Activated CD8-positive, alpha-beta memory T cell treated with anti-CD3 and anti-CD28 coated beads for 36 hours (primary cell): ENCODE measurements at places on chromosomes 4 and X. TPM values are rescaled to one million over a fixed set of nuclear protein-coding genes. Genes with fewer than 3 reads are reported as not detected.

The P2RY4 gene
- not detected for total RNA-seq

The CENPVL2 gene
- total RNA-seq, result not detected

The CCNA2 gene
- 91.2 TPM for total RNA-seq

The ARSH gene
- total RNA-seq, result not detected

The PF4V1 gene
- not detected for total RNA-seq

The STS gene
- 1.9 TPM for total RNA-seq

The LAGE3 gene
- 64.7 TPM for total RNA-seq

The PAGE5 gene
- 1.7 TPM for total RNA-seq

The SLC10A4 gene
- total RNA-seq, result 0.11 TPM

The ANAPC4 gene
- total RNA-seq, result 33.4 TPM

The IRAK1 gene
- total RNA-seq, result 202 TPM

The TLR7 gene
- total RNA-seq, result not detected

The MAP7D2 gene
- total RNA-seq, result 0.34 TPM

The PDE6B gene
- 8.7 TPM for total RNA-seq

The UGT2A3 gene
- not detected for total RNA-seq

The NCAPG gene
- 51.0 TPM for total RNA-seq

The SRPX2 gene
- total RNA-seq, result not detected

The GRXCR1 gene
- total RNA-seq, result not detected

The TMEM192 gene
- total RNA-seq, result 16.1 TPM

The SPRY1 gene
- 83.3 TPM for total RNA-seq

The BMP3 gene
- total RNA-seq, result not detected

The FGF13 gene
- not detected for total RNA-seq

The APELA gene
- total RNA-seq, result not detected

The SH3BGRL gene
- 22.5 TPM for total RNA-seq

The L1CAM gene
- 0.31 TPM for total RNA-seq

The FAM47E gene
- total RNA-seq, result not detected

The HSFX2 gene
- total RNA-seq, result 0.30 TPM

The SOX3 gene
- total RNA-seq, result not detected

The ADH1C gene
- total RNA-seq, result not detected

The BEND4 gene
- total RNA-seq, result 5.9 TPM

The STAP1 gene
- total RNA-seq, result 1.6 TPM

The CXCL11 gene
- total RNA-seq, result 0.13 TPM

The SCD5 gene
- total RNA-seq, result 7.1 TPM

The SLC25A31 gene
- not detected for total RNA-seq

The SAGE1 gene
- not detected for total RNA-seq

The CXorf38 gene
- total RNA-seq, result 15.9 TPM

The IL1RAPL2 gene
- not detected for total RNA-seq

The ZNF718 gene
- 9.9 TPM for total RNA-seq

The DCLK2 gene
- total RNA-seq, result not detected

The MAPK10 gene
- total RNA-seq, result not detected

The KLHL34 gene
- 0.36 TPM for total RNA-seq

The GRIA3 gene
- total RNA-seq, result not detected

The CENPVL1 gene
- not detected for total RNA-seq

The STIM2 gene
- total RNA-seq, result 44.7 TPM

The PPBP gene
- total RNA-seq, result not detected

The MAGEA2B gene
- not detected for total RNA-seq

The GUCY1B1 gene
- 0.29 TPM for total RNA-seq

The GRSF1 gene
- total RNA-seq, result 117 TPM

The BTK gene
- total RNA-seq, result 0.80 TPM

The SRPK3 gene
- total RNA-seq, result not detected

The USP17L5 gene
- total RNA-seq, result not detected

The GAB1 gene
- 0.29 TPM for total RNA-seq

The CXCL10 gene
- 0.59 TPM for total RNA-seq

The NPY2R gene
- total RNA-seq, result not detected

The RENBP gene
- total RNA-seq, result 6.3 TPM

The ODAPH gene
- total RNA-seq, result not detected

The STPG2 gene
- total RNA-seq, result not detected

The CLNK gene
- 0.06 TPM for total RNA-seq

The SLC38A5 gene
- total RNA-seq, result 180 TPM

The JAKMIP1 gene
- 12.4 TPM for total RNA-seq
